LNCaP clone FGC (cell line): ENCODE measurements at places on chromosomes 1 and 21.

- DNase-seq: no peak
Observed at GRCh38 chr1:15167386-15167785, 13.8 kb downstream of the TMEM51 start.

- DNase-seq: no peak
Observed at GRCh38 chr1:89070509-89070908, 5.5 kb upstream of the GBP1 start.

- DNase-seq: no peak
Observed at GRCh38 chr1:183554577-183554976, 35.7 kb downstream of the NCF2 start.

- peak; percentile 11 for DNase-seq
Observed at GRCh38 chr1:88800382-88801051, 90.8 kb downstream of the GTF2B start.

GRCh38 chr21:32499249-32500055, 85.9 kb downstream of the TCP10L start:
- DNase-seq: no peak

DNA sequence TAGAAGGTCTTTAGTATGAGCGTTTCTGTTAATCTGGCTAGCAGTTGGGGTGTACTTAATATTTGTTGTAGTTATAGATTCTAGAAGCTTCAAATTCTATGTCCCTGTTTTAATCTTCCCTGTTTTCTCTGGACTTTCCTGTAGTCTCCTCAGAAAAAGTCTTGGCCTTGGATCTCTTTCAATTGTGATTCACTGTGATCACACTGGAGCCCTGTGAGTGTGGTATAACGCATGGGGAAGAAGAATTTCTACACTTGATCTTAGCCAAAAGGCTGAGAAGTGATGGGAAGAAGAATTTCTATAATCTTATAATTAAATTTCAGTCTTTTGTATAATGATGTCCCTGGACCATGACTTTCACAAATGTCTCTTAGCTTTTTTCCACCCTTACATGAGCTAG, 36.7 kb upstream of the COP1 start:
- no peak for DNase-seq

GRCh38 chr1:105337420-105337819, 1587.7 kb downstream of the AMY1C start:
- no peak for DNase-seq

- no peak for DNase-seq
Observed at GRCh38 chr1:182713492-182713891, 29.1 kb upstream of the RGS8 start.

- DNase-seq: no peak
Observed at GRCh38 chr1:168114845-168115244, 21.9 kb downstream of the GPR161 start.

- DNase-seq: no peak
Observed at GRCh38 chr1:218463194-218464156, 118.3 kb downstream of the TGFB2 start.

DNA sequence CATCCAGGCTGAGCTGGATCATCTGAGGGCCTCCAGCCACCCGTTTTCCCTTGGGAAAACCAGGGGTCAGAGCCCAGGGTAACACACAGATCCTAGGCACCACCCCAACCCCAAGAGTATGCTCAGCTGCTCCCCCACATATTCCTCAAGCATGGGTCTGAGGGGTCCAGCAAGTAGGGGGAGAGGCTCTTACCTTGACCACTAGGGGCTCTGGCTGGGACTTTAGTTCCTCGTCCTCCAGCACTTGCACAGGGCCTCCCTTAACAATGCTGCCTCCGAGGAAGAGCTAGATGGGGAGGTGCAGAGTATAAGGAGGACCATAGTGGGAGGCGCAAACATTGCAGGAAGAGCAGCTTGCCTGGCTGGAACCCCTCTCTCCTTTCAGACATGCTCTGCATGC, 7.5 kb downstream of the SELENBP1 start:
- DNase-seq: no peak

GRCh38 chr1:207748737-207749528, 2.9 kb upstream of the CD46 start:
- no peak for DNase-seq

- DNase-seq: no peak
Observed at GRCh38 chr1:56399795-56400194, 179.6 kb downstream of the PLPP3 start.

- no peak for DNase-seq
Observed at GRCh38 chr1:214066190-214066589, 78.4 kb downstream of the PROX1 start.

- peak; percentile 15 for DNase-seq
Observed at GRCh38 chr1:64686828-64687724, 57.8 kb upstream of the RAVER2 start.
